PC-9 (cell line): ENCODE measurements at places on chromosomes 1 and 21. TPM values are rescaled to one million over a fixed set of nuclear protein-coding genes. Genes with fewer than 3 reads are reported as not detected.

- no peak for DNase-seq
Measured at GRCh38 chr21:38740090-38740489, 65.6 kb upstream of the ETS2 start.

GRCh38 chr1:6969762-6970161, 184.5 kb downstream of the CAMTA1 start:
- no peak for DNase-seq

Gene RORC
- 0.35 and 0.70 TPM in 2 replicates for total RNA-seq

DNA sequence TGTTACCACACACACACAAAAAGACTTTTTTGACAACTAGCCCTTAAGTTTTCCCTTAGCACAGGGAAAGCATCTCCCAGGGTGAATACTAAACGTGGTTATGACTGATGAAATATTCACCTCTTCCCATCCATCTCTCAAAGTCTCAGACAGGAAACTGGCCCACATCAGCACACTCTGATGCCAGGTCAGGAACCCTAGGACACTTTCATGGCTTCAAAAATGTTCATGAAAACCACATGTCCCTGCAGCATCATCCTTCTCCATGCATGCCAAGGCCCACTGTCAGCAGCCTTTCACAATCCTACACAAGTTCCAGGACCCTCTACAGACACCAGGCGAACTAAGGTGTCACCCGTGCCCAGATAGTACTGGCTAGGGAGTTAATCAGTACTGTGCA, 68.7 kb downstream of the DNTTIP2 start:
- DNase-seq: no peak

DNA sequence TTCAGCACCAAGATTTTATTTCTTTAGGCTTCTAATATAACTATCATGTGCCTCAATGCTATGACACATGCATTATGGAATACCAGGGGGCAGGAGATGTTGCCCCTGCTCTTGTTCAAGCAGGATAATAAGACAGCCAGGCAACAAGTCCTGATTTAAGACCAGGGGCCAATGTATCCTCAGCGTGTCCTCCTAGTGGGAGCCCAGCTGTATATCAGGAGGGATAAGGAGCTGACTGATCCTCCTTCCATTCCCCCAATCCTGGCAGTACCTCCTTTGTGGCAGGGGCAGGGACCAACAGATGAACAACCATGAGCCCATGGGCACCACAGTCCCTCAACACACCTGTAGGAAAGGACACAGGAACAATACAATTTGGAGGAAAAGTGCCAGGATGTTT, 29.3 kb downstream of the SORT1 start:
- no peak for DNase-seq

DNA sequence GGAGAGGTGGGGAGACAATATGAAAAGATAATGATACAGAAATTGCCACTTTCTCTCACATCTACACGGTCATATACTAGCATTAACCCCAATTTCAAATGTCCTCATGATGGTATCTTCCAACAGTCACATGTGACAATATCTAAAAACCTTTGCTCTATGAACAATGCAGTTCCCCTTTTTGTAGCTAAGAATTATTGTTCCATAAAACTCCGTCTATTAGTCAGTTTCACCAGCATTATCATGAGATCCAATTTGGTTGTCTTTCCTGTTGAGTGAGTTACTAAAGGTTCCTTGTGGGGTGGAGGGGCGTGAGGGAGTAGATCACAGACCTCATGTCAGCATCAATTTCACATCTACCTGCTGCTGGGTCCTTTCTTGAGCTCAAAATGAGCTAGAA, 1.7 kb downstream of the TIAM1 start:
- no peak for DNase-seq

Gene IFNLR1
- 5.5 and 8.1 TPM in 2 replicates for total RNA-seq

DNA sequence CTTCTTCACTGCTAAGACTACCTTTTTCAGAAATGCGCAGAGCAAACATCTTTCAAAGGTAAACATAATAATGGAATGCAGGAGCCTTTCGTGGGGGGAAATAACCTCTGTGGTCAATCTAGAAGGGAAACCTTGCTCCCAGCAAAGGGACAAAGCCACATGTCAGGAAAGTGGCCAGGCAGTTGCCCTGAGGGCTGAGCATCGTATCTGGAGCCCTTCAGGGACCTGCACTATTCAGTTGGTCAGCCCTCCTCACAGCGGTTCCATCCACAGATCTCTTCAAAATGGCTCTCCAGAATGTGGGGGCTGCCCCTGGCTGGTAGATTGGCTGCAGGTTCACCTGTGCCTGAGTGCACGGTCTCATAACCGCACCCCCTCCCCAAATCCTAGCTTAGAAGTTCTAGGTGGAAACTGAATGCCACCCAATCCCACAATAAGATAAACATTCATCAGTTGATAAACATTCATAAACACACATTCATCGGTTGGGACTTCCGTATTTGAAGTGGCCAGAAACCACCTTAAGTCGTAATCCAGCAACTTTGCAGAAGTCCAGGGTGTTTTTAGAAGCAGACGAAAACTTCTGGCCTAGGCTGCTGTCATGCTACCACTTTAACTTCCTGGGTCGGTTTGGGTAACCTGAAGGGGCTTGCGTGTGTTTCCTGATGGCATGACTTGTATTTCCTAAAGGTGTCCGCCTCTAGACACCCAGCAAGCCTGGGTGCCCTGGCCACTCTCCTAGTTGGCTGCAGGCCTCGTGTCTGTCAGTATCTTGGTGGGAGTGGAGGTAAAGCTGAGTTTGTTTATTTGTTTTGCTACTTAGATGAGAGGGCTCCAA, 50.5 kb downstream of the RASSF5 start:
- no peak for DNase-seq

Gene LEFTY2
- total RNA-seq: not detected in 2 replicates

GRCh38 chr1:168742994-168743650, 14.1 kb upstream of the DPT start:
- no peak for DNase-seq

DNA sequence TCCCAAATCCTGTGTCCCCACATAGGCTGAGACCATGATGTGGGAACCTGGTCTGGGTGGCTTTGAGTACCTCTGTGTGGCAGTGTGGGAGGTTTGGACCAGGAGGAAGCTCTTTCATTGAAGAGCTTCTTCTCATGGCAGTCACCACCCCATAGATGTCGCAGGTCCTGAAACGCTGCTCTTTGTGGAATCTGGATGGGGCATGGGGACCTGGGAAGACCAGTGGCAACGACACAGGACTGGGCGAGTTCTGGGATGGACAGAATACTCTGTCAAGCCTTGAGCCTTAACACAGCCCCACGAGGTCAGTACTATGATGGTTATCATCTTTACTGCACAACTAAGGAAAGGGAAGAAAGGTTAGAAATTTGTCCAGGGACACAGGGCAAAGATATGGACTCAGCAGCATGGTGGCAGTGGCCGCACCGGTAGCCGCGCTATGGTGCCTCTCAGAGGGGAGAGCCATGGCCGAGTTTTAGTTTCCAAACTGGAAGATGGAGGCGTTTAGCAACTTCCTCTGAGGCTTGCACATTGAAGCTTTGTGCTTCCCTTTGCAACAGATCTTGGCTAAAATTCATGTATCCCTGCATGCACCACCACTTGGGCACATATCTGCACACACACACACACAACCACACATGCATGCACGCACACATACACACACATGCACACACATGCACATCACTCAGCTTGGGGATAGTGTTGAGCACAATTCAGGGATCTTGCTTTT, 117.7 kb upstream of the C1orf174 start:
- no peak for DNase-seq

GRCh38 chr1:181113059-181113641, 24.6 kb downstream of the IER5 start:
- DNase-seq: peak; percentile 95

DNA sequence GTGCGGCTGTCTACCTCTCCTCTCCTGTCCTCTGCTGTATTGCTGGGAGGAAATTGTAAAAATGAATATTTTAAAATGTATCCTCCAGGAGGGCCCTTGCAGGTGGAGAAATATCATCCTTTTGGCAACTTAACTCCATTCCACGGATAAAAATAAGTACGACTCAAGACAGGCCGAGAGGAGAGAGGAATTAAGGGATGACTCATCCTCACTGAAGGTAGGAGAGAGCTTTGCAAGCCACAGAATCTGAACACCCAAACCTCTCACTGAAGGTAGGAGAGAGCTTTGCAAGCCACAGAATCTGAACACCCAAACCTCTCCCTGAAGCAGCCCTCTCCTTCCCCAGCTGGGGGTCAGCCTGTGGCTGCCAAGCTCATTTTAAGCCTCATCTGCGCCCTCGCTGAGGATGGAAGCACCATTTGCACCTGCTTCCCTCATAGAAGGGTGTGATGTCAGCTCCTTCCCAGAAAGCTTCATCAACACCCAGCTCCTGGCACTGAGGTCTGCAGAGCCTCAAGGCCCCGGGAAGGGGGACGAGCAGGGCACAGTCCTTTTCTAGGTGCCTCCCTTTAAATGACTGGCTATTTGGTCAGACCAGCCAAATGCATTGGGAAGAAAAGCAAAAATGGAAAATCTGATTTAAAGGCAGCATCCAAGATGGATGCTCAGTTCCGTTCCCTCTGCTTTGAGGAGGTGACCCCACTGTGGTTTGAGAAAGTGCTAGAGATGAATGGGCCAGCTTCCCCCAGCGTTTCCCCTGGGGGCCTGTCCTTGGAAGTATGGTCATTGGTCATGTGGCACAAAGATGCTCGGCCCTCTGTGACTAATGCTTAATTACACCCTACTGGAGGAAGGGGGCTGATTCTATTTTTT, 12.9 kb upstream of the SELENON start:
- DNase-seq: no peak

- no peak for DNase-seq
Measured at GRCh38 chr1:116986421-116987255, 14.9 kb upstream of the CD101 start.

GRCh38 chr1:49765034-49765433, 258.7 kb downstream of the AGBL4 start:
- no peak for DNase-seq

DNA sequence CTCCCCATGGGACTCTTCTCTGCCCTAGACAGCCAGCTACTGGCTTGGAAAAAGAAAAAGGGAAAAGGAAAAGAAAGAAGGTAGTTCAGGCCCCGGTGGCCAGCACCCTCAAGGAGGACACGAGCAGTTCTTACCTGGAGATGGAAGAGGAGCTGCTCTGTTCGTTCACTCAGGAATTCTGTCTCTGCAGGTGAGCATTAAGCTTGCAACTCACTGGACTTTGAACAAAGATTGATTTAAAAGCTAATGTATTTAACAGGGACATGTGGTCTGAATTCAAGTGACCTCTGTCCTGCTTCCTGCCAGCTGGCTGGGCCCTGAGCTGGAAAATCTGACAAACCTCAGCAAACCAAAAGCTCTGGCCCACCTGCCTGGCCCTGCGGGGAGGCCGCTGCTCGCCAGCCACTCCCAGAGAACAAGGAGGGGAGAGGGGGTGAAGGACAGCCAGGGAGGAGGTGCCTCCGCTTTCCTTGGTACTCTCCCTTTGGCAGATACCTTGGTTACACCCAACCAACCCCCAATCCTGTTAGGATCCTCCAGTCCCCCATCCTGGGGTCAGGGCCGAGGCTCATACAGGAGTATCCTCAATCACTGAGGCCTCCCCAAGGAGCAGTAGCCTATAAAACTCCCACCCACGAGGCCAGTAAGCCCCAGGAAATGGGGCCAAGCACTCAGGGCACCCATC, at the start of gene PDZK1:
PDZK1 (minus strand) TSS at position 186 of the 685 bp plus-strand sequence. CDS start 19,347 bp downstream, outside the sequence.
- DNase-seq: peak; percentile 38

GRCh38 chr1:159867664-159868026, 5.2 kb upstream of the VSIG8 start:
- DNase-seq: no peak

GRCh38 chr1:208207388-208208131, 36.6 kb downstream of the PLXNA2 start:
- DNase-seq: no peak

DNA sequence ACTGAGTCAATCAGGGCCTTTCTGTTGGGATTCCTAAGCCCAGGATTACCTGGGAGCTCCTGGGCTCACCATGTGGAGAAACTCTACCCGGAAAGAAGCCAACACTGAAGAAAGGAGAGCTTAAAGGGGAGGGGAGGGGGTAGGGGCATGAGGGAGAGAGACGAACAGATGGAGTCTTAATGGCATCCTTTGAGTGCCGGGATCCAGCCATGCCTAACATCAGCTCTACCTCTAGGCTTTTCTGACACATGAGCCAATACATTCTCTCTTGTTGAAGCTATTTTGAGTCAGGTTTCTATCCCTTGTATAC, 75.0 kb downstream of the NPHP4 start:
- no peak for DNase-seq

GRCh38 chr1:156616463-156616862, 2.8 kb upstream of the HAPLN2 start:
- no peak for DNase-seq

Gene SPRR2B
- not detected in 2 replicates for total RNA-seq

DNA sequence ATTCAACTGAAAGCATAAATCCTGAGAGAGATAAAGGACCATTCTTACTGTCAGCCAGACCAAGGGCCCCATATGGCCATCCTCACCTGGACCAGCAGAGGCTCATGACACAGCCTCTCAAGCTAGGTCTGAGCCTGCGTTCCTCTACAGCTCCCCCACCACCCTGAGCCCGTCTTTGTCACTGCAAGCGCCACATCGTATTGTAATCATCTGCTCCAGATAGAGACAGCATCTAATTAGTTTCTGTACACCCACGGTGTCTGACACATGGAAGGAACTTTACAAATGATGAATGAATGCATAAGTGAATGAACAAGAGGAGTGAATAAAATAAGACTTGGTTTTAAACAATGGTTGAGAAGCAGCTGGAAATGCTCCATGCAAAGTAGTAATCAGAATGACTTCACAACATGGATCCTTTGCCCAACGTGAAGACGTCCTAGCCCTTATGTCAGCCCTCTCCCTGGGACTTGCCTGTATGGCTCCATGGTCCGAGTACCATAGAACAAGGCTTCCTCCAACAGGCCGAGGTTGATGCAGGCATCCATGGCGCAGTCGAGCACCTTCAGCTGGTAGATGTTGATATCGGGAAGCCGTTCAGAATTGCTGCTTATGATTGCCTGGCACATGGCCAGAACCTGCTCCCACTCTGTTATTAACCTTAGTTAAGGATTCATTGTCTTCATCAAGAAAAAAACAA, 648.9 kb downstream of the SMYD3 start:
- DNase-seq: no peak

Gene ERG
- not detected in 2 replicates for total RNA-seq
